ENCODE measurements at places on chromosomes 1 and 21.

GRCh38 chr1:107135463-107135862 lies 5.4 kb upstream of the NTNG1 start:
- DNase-seq = no peak

DNA sequence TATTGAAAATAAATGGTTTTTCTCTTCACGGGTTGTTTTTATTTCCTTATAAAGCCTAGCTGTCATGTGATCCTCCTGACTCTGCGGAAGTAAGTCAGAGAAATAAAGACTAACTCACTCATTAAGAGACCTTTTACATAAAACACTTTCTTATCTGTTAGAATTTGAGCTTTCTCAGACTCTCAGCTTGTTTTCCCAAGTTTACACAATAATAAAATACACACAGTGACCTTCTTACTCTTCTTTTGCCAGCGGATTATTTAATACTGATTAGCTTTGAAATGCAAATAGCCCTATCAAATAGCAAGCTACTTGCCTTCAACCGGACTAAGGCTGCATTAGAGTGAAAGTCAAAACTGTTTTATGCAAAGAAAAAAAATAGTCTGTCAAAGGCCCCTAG lies 45.5 kb upstream of the CXADR start:
- no peak for DNase-seq

- DNase-seq = no peak
These were observed 22.2 kb downstream of the ETV3L start for GRCh38 chr1:157077394-157077793.

GRCh38 chr1:69540052-69540451 lies 27.7 kb upstream of the LRRC7 start:
- no peak for DNase-seq

GRCh38 chr1:45643321-45643720 lies 19.5 kb upstream of the CCDC17 start:
- no peak for DNase-seq

GRCh38 chr1:215890438-215890837 lies 323.3 kb downstream of the KCTD3 start:
- DNase-seq = no peak

GRCh38 chr1:222643606-222643937 lies 25.7 kb downstream of the MIA3 start:
- no peak for DNase-seq

DNA sequence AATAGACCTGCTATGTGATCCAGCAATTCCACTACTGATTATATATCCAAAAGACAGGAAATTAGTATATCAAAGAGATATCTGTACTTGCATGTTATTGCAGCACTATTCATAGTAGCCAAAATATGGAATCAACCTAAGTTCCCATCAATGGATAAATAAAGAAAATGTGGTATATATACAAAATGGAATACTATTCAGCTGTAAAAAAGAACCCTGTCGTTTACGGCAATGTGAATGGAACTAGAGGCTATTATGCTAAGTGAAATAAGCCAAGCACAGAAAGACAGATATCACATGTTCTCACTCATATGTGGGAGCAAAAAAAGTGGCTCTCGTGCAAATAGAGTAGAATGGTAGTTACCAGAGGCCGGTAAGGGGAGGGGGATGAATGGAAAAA lies 9.2 kb downstream of the DNAH14 start:
- DNase-seq = no peak

DNA sequence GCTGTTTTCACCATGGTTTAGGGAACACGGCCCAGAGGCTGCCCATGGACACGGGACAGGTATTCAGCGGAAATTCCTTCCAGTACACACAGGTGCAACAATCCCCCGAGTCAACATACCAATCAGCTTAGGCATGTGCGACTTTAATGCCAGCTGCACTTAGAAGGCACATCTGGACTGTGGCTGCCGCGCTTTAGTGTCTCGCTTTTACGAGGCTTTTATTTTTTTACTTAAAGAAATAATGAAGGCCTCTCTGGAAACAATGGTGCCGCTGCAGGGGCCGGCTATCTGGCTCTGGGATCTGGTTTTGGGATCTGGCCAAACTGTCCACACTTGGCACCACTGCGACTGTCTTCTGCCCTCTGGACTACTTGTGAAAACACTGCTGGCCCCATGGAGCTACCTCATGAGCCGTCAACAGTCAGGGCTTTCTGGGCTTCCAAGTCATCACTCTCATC lies 55.5 kb downstream of the SLC66A1 start:
- no peak for DNase-seq

DNA sequence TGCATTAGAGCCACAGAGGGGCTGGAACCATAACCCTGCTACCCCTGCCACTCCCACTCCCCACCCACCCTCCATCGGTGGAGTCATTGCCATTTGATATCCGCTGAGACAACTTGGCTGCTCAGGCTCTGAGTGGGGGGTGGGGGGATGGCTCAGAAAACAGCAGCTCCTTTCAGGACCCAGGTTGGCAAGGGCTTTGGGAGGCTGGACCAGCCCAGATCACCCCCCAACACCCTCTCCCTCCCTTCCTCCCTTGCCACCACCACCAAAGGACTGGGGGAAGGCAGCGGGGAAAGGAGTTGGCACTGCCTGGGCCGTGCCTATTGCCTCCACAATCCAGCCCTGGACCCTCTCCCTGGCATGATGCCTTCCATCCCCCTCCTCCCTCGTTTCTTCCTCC lies 1.7 kb downstream of the KCNJ10 start:
- DNase-seq = no peak

Measured in thoracic aorta (tissue), 2 donors.